Stimulated activated CD4-positive, alpha-beta T cell treated with anti-CD3 and anti-CD28 coated beads, TNF-alpha, amount 100 ng/mL, for 4 hours (primary cell): ENCODE measurements at places on chromosomes 4 and X.

- DNase-seq: no peak
Measured at GRCh38 chr4:22850630-22851029, 157.9 kb downstream of the GBA3 start.

DNA sequence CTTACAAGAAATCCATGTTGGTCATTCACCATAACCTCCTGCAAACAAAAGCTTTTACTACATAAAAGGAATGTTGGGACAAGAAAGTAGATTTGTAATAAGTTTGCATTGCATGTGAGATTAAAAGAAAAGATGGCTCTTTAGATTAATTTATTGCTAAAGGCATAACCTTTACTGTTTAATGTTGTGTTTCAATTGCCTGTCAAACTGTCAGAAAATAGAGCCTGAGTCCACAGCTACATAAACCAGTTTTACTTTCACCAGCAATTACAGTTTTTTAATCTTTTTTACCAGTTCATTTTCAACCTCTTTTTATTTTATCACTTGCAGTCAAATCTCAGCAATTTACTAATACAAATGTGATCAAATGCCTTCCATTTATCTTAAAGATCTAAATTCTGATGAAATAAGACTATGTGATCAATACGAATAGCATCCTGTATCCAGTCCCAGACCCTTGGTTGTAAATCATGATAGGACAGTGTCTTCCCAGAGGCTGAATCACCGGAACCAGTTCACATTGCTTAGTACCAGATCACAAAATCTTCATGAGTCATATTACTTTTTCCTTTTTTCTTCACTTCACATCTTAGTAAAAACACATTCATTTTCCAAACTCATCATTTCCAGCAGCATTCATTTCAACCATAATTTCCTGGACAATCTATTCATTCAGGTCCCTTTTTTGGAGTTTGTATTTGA is 95.4 kb upstream of the FRG1 start:
- DNase-seq: no peak

DNA sequence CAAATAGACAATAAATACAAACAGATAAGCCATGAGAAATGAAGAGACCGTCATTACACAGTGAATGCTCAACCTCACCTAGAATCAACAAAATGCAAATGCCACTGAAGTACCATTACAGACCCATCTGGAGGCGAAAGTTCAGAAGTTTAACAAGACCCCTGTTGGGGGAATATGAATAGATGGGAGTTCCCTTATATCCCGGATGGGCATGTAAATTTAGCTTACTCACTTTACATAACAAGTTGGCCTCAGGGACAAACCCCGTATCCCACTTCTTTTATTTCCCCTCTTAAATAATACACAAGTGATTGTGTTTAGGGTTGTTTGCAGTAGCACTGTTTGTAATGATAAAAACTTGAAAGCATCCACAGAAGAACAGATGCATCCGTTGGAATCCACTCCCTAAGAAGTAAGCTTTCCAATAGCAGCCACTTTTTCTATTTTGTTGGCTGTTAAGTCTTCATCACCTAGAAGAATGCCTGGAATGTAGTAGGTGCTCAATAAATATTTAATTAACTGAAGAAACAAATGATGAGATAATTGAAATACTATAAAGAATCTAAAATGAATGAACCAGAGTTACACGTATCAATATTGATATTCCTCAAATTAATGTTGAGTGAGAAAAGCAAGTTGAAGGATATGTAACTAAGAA is 1076.3 kb upstream of the TENM3 start:
- no peak for DNase-seq

DNA sequence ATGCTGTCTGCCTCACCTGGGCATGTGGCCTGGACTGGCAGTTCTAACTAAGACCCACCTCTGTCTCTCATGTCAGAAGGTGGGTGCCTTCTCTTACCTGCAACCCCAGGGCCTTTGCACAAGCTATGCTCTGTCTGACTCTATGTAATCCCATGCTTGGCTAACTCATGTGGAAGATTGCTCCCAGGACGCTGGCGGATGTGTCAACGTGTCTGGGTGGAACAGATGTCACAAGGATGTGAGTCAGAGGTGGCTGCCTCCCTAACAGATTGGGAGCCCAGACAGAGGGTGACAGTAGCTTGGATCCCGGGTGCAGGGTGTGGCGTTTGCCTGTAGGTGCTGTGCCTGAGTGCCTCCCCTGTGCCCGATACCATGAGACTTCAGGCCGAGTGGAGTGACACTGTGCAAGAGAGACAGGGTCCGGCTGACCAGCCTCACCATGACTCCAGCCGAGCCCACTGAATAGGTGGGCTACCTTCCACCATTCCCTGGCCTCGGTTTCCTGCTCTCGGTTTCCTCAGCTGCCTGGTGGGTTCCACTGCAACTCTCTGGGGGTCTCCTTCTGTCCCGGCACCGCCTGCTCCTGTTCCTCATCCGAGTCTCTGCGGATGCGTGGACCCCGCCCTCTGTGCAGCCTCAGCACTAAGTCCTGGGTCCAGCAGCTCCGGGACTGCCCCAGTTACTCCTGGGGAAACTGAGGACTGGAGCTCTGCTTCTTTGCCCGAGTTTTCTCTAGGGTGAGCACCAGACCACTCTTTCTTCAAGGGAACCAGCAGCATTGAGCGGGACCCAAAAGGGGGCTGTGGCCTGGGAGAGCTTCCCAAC is 11.0 kb downstream of the SH3BP2 start:
- DNase-seq: no peak

DNA sequence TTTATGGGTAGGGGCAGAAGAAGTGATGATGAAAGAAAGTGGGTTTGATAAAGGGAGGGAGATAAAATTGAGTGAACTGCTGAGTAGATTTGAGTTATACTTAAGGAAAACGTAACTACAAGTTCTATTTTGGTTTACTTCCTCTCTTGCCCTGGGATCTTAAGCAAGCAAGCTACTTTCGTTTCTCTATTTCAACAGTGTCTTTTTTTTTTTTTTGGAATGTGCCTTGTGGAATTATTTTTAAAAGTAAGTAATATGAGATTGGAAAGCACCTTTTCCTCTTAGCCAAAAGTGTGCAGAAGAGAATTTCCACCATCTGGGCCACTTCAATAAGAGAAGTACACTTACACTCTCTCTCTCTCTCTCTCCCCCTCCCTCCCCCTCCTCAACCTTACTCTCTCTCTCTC is 16.0 kb upstream of the C4orf36 start:
- no peak for DNase-seq

DNA sequence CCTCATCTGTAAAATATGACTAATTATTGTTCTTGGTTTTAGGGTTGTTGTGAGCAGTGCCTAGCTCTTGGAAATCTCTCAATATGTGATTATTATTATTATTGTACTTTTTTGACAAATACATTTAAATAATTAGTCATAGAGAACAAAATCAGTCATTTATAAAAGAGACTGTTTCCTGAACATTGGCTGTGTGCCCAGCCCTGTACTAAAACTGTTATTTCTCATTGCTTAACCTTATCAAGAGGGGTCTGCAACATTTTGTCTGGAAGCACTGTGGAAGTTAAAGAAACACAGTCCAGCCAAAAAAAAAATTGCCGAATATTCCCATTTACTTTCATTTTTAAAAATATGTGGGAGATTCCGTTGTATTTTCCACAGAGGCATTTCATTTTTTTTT is 989.2 kb upstream of the SLIT2 start:
- no peak for DNase-seq

- DNase-seq: no peak
Measured at GRCh38 chr4:185112104-185112503, 31.0 kb upstream of the SLC25A4 start.
